Stimulated activated CD8-positive, alpha-beta memory T cell treated with anti-CD3 and anti-CD28 coated beads, Interleukin-4, amount 100 ng/mL, for 1 hour (primary cell): ENCODE measurements at places on chromosomes 4 and X.

GRCh38 chrX:10325611-10326010, 168.8 kb downstream of the CLCN4 start:
- DNase-seq, result no peak

DNA sequence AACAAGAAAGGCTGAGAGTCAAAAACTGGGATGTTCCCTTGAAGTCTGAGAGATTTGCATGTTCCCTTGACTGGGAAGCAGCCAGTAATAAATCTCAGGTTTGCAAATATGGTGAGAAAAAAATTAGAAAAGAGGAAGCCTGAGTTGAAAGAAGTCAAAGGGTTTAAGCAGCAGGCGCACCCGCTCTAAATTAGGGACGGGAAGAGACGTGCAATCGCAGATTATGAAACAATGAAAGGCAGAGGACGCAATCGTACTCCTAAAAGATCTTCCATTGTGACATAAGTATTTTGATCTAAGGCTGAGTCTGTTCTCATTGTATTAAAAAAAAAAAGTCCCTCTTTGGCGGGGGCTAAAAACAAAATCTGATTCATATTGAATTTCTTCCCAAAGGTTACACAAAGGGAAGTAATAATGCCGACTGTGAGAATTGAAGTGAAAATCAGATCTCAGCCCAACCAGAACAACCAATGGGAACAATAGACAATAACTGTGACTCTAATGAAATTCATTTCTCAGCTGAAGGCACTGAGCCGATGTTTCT, 28.2 kb downstream of the SAT1 start:
- DNase-seq, result no peak

DNA sequence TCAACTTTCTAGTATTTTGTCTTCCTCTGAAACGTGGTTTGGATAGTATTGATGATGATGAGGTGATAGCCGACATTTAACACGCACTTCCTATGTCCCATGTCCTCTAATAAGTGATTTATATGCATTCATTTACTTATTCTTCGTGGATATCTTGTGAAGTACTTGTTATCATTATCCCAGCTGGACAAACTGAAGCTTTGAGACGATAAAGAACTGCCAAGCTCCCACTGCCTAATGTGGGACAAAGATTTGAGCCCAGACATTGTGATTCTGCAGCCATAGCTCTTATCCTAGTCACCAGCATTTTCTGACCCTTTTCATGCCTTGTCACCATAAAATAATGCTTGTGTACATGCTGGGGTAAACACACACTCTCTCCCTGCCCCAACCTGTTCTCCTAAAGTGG, 92.5 kb downstream of the RAPGEF2 start:
- no peak for DNase-seq

DNA sequence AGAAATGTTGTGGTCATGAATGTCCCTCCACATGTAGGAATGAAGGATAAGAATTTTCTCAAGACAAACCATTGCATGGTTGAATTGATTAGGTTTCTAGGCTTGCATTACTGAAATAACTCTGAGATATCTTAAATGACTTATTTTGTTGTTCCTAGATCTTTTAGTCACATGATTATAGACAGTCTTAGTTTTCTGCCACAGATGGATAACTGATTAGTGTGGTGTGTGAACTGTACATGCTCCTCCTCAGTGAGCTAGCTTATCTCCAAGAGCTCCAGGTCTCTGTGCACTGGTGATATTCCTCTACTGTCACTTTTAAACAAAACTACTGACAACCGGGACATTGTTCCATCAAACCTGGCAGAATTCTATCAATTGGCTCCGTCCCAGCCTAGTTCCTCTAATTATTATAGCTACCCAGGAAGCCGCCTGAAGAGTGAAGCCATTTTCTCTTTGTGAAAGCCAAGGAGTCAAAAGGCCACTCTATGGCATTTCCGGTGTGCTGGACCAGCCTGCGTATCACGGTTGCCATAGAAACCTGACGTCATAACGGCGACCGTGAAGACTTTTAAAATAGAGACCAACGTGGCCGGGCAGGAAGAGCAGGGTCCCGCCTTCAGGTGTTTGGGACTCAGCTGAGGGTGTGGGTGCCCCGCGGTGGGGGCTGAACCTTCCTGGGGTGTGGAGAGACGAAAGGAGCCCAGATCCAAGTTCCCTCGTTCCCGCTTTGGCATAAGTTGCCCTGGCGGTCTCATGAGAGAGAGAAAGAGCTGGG, 28.1 kb downstream of the BEX3 start:
- no peak for DNase-seq

DNA sequence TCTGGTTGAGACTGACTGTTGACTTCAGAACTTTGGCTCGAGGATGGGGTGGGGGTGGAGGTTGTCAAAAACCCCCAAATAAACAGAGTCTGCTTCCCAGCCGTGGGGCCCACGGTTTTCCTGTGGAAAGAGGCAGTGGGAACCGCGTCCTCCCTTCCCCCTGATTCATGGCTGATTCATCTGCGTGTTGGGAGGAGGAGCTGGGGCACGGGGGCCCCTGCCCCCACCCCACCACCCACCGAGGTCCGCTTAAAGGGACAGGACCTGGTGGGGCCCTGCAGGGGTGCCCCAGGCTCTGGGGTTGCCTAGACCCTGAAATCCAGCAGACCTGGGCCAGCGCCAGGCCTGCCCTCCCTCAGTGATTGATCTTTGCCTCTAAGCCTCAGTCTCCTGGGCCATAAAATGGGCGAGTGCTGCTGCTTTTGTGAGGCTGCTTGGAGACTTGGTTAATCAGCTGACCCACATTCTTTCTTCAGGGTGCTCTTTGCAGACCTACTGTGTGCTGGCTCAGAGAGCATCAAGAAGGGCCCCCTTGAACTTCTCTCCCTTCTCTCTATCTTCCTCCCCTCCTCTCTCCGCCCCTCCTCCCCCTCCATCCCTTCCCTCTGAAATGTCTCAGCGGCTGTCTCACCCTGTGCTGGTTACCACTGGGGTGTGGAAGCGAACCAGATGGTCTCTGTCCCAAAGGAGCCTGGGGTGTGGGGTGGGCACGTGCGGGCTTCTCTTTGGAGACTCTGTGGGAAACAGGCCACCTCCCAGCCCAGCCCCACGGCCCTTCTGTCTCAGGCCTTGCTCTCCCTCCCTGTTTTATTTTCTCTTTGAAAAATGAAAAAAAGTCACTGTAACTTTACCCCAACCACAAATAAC, 9.1 kb downstream of the HTRA3 start:
- no peak for DNase-seq

- DNase-seq, result no peak
Observed at GRCh38 chr4:7423801-7424552, 10.8 kb downstream of the PSAPL1 start.

GRCh38 chr4:138815811-138816210, 199.8 kb upstream of the NOCT start:
- no peak for DNase-seq

DNA sequence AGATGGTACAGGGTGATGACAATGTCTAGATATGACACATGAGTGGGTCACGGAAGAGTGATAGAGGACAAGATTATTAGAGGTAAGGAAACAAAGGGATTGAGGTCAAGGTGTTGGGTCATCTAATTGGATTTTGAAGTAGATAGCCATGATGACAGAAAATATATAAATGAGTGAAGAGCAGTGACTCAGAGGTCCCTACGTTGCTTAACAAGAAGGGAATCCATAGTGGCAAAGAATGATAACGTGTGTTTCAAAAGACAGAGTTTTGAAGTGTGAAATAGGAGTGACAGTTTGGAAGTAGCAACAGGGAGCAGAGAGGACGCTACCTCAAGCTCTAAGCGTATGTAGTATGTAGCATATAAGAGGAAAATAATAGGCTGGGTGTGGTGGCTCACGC, 22.2 kb upstream of the CAMK2D start:
- DNase-seq, result no peak

GRCh38 chr4:188396037-188396436, 256.8 kb downstream of the TRIML1 start:
- DNase-seq, result no peak

GRCh38 chr4:55398966-55399365, 3.2 kb downstream of the TMEM165 start:
- no peak for DNase-seq

- DNase-seq, result no peak
Observed at GRCh38 chrX:6666624-6667023, 131.7 kb upstream of the VCX3A start.

- no peak for DNase-seq
Observed at GRCh38 chr4:5446595-5447226, 261.6 kb downstream of the EVC2 start.

GRCh38 chr4:27861381-27861787, 1000.7 kb downstream of the STIM2 start:
- no peak for DNase-seq

- DNase-seq, result no peak
Observed at GRCh38 chrX:153829549-153829798, 870 bp downstream of the PDZD4 start.

DNA sequence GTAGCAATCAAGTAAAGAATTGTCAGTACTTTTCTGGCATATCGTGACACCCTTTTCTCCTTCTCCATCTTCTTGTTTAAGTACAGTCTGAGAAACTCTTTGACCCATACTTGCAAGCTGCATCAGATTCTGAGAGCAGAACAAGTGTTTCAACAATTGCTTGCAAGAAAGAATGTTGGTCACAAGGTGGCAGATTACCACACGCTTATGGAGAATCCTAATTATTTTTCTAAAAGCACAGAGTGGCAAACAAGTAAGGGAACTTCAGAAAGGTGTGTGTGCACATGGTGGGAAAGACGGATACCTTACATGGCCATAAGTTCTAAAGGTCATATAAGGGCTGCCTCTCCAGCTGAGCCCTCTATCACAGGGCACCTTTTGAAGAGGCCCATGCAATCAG, 136.4 kb upstream of the FGF13 start:
- no peak for DNase-seq

- DNase-seq, result no peak
Observed at GRCh38 chr4:26723216-26723615, 137.4 kb upstream of the STIM2 start.

DNA sequence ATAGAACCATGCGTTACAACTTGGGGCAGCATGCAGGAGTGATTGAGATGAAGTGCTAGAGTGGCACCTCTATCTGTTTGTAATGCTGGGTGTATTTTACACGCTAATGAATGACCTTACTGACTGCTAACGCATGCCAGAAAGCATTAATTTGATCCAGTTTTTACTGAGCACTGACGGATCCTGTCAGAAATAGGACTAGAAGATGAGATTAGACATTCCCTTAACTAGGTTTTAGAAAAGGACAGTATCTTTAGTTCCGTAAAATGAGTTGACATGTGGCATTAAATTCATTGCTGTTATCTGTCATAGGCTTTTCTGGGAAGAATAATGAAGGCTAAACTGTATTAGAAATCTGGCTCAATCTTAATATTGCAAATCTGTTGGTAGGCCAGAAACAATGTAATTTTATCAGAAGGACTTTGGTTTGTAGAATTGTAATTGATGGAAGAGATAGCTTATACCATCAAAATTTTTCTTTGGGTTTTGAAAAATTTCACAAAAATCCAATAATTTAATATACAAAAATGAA, 140.4 kb upstream of the WDFY3 start:
- no peak for DNase-seq

DNA sequence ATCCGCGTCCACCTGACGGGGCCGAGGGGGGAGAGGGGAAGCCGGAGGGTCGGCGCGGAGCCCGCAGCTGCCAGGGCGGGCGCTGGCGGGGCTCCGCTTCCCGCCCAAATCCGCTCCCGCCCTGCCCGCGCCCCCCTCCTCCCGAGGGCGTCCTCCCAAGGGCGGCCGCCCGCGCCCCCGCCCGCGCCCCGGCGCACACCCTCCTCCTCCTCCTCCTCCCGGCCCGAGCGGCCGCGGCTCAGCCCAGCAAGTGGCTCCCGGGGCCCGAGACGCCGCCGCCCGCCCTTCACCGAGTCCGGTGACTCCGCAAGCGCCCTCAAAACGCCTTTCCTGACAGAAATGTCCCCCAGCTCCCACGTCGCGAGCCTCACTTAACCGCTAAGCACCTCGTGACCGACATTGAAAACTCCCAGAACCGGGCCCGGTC, 487 bp downstream of the HMGB2 start:
- no peak for DNase-seq

GRCh38 chr4:14816623-14817261, 185.5 kb upstream of the CPEB2 start:
- no peak for DNase-seq

- no peak for DNase-seq
Observed at GRCh38 chrX:129843209-129843458, 552 bp downstream of the ZDHHC9 start.

DNA sequence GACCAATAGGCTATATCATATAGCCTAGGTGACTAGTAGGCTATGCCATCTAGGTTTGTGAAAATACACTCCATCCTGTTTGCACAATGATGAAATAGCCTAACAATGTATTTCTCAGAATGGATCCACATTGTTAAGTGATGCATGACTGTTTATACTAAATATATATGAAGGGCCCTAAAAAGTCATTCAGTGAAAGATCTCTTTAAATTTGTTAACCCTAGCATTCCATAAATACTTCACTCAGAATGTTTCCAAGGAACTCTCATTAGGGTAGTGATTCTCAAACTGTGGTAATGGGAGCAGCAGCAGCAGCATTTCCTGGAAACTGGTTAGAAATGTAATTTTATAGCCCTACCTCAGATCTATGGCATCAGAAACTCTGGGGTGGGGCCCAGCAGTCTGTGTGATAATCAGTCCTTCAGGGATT, 74.9 kb downstream of the PRRG1 start:
- no peak for DNase-seq

GRCh38 chr4:13306356-13306755, 177.8 kb downstream of the RAB28 start:
- no peak for DNase-seq

DNA sequence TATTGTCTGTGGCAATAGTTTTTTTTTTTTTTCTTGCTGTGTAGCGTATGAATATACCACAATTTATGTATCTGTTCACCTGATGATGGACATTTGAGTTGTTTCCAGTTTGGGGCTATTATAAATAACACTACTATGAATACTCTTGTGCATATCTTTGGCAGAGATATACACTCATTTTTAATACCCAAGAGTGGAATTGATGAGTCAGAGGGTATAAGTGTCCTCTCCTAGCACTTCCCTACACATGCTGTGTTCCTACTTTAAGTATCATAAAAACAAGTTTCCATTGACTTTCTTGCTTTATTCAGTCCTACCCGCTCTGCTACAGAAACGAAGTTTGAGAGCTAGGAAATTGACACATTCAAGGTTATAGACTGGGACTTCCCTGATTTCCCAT, 39.8 kb downstream of the XIAP start:
- DNase-seq, result no peak

DNA sequence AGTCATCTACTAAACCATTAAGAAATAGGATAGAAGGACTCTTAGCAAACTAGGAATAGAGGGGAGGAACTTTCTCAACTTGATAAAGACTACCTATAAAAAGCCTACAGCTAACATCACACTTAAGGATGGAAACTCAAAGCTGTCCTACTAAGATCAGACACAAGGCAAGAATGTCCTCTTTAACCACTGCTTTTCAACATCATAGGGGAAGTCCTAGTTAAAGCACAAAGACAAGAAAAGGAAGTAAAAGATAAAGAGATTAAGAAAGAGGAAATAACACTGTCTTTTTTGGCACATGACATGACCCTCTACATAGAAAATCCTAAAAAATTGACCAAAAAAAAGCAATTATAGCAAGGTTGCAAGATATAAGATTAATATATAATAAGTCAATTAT, 136.6 kb downstream of the FBXW7 start:
- no peak for DNase-seq
